ENCODE measurements at places on chromosomes 4 and X.

GRCh38 chr4:161525121-161525520 is 638.7 kb downstream of the FSTL5 start:
- no peak for DNase-seq

GRCh38 chr4:173009129-173009823 is 159.3 kb upstream of the GALNT7 start:
- no peak for DNase-seq

DNA sequence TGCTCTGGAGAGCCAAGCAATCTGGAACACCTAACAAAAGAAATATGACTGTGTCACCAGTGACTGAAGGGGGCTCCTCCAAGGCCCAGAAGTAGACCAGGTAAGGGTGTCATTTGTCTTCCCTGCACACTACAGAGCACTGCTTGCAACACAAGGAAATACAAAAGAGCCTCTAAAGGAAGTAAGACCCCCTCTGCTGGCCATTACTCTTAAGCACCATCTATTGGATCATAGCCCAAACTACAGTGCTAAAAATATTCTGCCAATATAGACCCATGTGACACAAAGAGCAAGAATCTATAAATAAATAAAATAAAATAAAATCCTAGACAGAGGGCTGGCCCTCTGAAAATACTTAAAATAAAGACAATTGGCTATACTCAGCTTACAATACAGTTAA is 528.7 kb downstream of the TMA16 start:
- no peak for DNase-seq

DNA sequence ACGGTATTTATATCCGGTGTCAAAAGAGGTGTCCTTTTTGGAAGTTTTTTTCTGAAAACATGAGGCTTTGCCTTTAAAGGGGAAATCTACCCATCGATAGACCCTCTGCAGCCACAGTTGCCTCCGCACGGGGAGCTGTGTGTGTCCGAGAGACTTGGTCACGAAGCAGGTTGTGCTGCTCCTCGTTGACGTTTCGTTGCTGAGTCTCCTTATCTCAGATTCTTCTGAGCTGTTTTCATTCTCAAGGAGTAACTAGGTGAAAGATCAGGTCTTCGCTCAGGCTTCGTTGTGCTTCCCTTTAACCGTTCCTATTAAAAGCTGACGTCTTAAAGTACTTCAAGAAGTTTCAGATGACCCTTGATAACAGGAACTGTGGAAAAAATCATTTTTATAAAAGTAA is 23.8 kb downstream of the TRMT44 start:
- no peak for DNase-seq

- DNase-seq: no peak
Observed at GRCh38 chr4:101357751-101358150, 10.4 kb upstream of the PPP3CA start.

DNA sequence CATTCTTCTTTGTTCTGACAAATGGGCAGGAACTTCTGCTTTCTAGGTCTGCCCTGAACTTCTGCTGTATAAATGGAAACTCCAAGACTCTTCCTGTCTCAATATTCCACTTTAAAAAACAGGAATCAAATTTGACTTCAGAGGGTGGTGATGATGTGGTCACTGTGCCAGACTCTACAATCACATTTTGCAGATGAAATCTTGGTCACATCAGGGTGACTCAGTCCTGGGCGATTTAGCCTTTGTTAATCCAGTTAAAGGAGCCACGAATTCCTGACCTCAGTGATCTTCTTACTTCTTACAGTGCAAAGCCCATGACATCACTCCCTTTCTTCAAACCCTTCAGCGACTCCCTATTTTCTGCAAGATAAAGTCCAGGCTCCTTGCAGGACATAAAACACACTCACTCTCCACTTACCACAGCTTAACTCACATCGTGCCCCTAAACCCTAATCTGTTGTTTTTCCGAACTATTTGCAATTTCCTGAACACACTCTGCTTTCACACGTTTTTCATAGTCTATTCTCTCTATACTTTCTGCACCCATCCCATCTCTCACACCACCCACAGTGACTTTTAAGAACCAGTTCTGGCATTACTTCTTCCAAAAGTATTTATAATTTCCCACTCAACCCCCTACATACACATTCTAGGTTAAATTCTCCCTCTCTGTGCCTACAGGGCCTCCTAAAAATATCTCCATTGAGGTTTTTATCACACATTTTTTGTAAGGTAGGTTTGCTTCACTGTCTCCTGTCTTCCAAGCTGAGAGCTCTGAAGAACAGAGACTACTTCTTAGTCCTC is 11.1 kb downstream of the GASK1B start:
- no peak for DNase-seq

DNA sequence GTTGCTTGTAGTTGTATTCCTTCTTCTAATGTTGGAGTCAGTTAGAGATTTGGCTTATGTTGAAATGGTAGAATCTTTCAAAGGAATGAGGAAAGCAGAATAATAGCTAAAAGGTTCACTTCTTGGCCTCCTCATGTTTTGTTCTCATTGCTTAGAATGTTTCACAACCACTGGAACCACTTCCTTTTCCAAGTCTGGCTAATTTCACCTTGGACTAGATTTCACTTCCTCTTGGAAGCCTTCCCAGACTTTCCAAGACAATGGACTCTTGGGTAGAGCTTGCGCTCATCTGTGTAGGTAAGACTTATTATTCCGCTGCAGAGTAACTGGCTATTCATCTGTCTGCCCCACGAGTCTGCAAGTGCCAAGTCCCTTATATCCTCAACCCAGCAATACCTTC is 8.3 kb downstream of the SPATA18 start:
- DNase-seq: no peak

- DNase-seq: no peak
Observed at GRCh38 chr4:47715716-47716416, 122.0 kb downstream of the CORIN start.

DNA sequence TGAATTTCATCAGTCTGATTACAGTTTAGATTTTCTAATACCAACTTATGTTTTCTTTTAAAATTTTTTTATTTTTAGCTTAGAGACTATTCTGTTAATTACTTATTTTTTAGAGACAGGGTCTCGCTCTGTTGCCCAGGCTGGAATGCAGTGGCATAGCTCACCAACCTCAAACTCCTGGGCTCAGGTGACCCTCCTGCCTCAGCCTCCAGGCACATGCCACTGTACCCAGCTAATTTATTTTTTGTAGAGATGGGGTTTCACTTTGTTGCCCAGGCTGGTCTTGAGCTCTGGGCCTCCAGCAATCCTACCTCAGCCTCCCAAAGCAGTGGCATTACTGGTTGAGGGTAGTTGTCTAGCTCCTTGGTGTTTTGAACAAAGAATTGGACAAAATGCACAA is 102.0 kb downstream of the KLHL8 start:
- no peak for DNase-seq

Data from stimulated activated CD4-positive, alpha-beta T cell treated with anti-CD3 and anti-CD28 coated beads, TNF-alpha, amount 100 ng/mL, for 1 hour (primary cell).